ENCODE measurements at places on chromosomes 2 and 18.

DNA sequence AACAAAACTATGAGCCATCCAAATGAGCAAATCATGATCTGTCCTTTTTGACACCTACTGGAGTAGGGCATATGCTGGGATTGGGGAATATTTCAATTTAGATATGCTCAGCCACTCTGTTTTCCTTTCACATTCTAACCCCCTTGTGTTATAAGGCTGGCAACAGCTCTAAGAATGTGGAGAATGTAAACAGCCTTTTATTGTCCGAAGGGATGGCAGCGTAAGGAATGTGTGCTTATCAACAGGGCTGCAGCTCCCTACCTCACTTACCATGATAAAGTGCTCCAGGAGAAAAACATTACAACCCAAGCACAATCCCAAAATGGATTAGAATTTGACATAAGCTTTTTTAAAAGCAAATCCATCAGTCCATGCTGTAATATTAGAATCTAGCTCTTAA lies 2.2 kb downstream of the NXPH2 start:
- DNase-seq = no peak

GRCh38 chr18:75230163-75231052 lies 19.8 kb downstream of the TSHZ1 start:
- no peak for DNase-seq

- DNase-seq = no peak
Measured at GRCh38 chr2:219300022-219300421, 9.2 kb downstream of the PTPRN start.

- DNase-seq = no peak
Measured at GRCh38 chr2:168471163-168471475, 15.0 kb downstream of the CERS6 start.

- no peak for DNase-seq
Measured at GRCh38 chr2:28360058-28360717, 32.5 kb upstream of the FOSL2 start.

- DNase-seq = no peak
Measured at GRCh38 chr2:101768556-101769220, 71.2 kb downstream of the MAP4K4 start.

- DNase-seq = no peak
Measured at GRCh38 chr18:13328213-13328612, 109.7 kb downstream of the LDLRAD4 start.

GRCh38 chr2:85536479-85536878 lies 2.5 kb upstream of the MAT2A start:
- DNase-seq = peak; percentile 83

DNA sequence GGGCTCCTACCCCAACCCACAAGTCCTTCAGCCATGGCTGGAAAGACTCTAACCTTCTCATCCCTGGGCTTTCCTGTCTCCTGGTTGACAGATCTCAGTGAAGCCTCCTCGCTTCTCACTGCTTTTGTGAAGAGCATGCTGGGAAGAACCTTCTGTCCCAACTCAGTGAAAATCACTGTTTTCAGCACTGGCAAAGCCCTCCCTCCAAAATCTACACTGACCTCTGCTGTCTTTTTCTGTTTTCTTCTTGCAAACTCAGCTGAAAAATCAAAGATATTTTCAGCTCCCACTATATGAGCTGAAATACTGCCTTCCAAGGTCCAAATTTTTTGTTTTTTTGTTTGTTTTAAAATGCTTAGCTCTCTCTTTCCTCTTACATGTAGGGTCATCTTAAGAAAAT lies 266.3 kb upstream of the AGAP1 start:
- DNase-seq = no peak

DNA sequence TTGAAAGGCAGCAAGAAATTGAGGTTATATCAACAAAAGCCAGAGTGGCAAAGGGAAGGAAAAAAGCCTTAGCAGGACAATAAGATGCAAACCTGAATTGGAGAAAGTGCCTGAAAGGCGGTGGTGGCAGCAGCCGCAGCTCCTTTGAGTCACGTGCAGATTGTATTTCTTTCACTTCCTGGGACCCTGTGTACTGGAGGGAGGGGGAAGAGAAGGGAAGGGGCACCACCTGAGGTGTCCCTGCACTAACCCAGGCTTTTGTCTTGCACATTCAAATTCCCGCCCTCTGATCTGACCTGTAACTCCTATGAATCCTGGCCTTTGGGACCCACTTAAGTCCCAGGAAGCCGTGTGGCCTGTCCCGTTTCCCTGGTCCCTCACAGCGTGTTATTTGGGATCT lies 326.1 kb upstream of the SKOR2 start:
- DNase-seq = no peak

GRCh38 chr2:69185807-69186206 lies 172.8 kb downstream of the ANTXR1 start:
- peak; percentile 84 for DNase-seq

DNA sequence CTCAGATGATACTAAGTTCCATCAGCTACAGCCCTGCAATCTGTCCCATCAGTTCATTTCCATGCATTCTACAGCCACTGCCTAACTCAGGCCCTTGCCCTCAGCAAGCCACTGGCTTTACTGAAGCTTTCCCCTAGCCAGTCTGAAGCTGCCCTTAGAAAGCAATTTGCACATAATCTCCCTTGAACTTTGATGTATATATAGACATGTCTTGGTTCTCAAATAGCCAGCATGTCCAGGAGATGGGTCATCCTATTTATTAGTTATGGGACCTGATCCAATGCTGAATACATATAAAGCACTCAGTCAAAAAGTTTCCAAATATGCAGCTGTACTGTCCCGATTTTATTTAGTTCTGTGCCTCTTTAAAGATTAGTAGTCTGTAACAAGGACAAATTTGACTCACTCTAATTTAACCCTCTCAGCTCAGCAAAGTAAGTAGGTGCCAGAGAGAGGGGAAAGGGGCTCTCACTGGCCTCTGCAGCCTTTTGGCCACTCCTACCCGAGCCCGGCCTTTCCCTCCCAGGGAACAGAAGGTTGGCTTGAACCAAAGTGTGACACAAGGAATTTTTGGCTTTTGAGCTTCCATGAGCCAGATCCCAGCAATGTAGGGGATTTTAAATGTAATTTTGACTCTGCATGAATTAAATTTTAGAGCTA lies 70.7 kb downstream of the CCDC93 start:
- peak; percentile 66 for DNase-seq

- no peak for DNase-seq
Measured at GRCh38 chr18:36377626-36378025, 80.1 kb downstream of the FHOD3 start.

- peak; percentile 21 for DNase-seq
Measured at GRCh38 chr2:179440642-179441251, 176.1 kb upstream of the SESTD1 start.

GRCh38 chr2:30293303-30293921 lies 62.1 kb downstream of the LBH start:
- DNase-seq = peak; percentile 91

GRCh38 chr2:81545626-81546025 lies 1241.1 kb upstream of the LRRTM1 start:
- peak; percentile 3 for DNase-seq

DNA sequence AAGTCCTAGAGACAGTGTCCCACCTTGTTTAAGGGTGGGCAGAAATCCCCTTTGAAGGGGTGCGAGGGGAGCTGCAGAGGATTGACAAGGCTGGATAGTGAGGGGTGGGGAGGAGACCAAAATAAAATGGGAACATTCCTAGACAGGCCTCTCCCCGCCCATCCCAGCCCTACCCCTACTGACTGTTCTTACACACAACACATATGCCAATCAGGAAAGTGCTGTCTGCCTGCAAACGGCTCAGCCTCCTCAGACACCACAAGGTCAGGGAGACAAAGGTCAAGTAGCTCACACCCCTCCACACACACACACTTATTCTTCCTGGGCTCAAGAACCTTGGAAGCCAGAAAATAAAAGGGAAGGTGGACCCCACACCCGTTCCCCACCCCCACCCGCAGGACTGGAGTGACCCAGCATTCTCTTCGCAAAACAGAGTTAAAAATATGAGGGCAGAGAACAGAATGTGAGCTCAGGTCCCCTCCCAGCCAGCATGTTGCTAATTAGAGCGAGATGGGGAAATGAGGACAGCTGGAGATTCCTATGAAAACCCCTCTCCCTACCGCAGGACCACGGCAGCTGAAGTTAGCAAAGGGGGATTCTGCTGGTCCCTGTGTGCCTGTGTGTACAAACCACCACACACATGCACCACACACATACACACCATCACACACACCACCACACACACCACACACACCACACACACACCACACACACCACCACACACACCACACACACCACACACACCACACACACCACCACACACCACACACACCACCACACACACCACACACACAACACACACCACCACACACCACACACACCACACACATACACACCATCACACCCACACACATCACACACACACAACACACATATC lies 197.8 kb downstream of the TNS1 start:
- no peak for DNase-seq

DNA sequence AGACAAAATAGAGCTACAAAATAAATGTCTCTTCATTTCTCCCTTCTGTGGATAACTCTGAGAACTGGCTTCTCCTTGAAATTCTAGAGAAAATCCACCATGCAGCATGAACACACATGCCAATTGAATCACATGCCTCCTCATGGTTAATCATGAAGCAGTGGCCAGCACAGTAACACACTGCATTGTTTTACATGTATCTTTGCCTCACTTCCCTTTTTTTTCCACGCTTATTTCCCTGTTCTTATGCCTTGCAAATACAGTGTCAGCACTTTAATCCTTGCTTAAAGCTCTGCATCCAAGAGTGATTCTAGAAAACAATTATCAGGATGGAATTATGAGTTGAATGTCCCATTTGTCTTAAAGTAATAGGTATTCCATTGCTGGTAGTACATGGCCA lies 50.3 kb upstream of the ZBTB7C start:
- DNase-seq = no peak

GRCh38 chr18:9135081-9135911 lies 1.3 kb upstream of the ANKRD12 start:
- DNase-seq = no peak

DNA sequence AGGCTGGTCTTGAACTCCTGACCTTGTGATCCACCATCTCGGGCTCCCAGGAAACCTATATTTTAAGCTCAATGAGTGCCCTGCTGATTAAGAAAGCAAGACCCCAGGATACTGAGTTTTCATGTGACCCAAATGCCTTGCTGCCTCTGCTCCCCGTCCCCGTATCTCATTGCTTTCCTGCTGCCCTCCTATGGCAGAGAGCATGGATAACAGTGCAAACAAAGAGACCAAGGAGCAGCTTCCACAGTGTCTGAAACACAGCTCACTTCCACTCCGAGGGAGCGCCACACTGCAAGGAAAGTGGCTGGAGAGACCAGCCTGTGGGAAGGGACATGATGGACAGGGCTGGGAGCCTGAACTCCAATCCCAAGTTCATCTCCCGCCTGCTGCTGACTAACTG lies 246.8 kb downstream of the TMEM182 start:
- DNase-seq = no peak

- no peak for DNase-seq
Measured at GRCh38 chr2:150279686-150280085, 207.8 kb downstream of the RND3 start.

- DNase-seq = no peak
Measured at GRCh38 chr2:226488034-226488433, 311.6 kb downstream of the IRS1 start.

DNA sequence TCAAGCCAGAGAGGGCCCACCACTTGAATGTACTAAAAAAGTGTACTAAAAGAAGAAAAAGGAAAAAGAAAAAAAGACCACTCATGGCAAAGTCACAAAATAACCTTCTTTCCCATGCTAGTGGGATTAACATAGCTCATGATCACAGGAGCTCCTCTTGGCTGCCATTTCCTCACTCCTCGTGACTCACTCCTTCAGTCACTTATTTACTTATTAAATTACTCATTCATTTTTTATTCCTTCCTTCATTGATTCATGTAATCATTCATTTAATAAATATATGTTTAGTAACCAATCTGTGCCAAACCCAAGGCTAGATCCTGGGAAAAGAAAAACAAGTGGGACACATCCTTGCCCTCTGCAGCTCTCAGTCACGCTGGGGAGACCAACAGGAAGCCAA lies 300.5 kb downstream of the INSIG2 start:
- DNase-seq = peak; percentile 75

Measured in fibroblast of skin of right biceps (primary cell).